Left hindlimb (tissue), 1 donor: ENCODE measurements at places on chromosomes 12 and 14.

- DNase-seq: no peak
These were observed 113.2 kb upstream of the FLRT2 start for GRCh38 chr14:85416771-85417170.

DNA sequence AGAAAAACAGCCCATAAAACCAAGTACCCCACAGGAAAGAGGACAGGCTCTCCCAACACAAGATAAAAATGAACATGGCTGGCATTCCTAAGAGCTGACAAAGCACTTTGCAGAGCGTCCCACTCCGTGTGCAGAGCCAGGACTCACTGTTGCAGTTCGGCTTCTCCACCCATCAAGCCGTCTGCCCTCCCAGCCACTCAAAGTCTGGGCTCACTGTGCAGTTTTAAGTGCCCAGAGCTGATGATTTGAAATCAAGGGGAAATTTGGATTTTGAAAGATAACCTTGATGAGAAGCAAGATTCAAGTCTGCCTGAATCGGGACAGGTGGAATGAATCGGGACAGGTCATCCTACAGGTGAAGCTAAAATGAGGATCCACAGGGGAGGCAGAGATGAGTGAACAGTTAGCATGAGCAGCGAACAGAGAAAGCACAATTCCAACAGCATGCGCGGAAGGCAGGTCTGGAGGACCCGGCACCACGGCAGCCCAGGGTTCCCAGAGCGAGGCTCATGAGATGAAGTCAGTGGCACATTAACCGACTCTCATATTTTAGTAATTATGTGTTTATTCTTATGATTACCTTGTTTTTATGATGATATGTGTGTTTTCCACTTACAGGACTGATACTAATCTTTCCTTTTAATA is 39.8 kb upstream of the GPR68 start:
- DNase-seq: no peak

DNA sequence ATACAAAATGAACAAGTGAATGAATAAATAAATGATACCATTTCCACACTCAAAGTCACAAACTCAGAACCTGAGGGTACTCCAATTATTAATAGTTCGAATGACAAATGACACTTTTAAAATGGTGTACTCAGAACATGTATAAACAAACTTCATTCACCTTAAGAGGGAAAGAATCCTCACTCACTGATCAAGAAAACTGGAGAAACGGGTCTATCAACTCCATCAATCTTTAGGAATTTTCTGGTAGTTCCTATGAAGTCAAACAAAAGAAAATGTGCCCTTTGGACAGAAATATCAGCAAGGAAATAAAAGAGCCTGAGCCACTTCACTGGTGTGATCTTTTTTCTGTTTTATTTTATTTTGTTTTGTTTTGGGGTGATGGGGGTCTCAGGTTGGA is 5.2 kb upstream of the NRDE2 start:
- DNase-seq: no peak

DNA sequence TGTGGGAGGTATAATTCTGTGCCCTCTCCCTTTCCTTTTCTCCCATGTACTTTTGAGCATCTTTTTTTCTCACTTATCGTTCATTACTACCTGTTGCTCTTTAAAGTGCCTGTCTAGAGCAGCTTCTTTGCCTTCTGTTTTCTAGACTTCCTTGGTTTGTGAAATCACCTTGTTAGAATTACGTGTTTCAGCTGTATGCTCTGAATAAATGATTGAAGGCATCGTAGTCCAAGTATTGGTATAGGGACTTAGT is 1.3 kb downstream of the NEDD1 start:
- DNase-seq: no peak

DNA sequence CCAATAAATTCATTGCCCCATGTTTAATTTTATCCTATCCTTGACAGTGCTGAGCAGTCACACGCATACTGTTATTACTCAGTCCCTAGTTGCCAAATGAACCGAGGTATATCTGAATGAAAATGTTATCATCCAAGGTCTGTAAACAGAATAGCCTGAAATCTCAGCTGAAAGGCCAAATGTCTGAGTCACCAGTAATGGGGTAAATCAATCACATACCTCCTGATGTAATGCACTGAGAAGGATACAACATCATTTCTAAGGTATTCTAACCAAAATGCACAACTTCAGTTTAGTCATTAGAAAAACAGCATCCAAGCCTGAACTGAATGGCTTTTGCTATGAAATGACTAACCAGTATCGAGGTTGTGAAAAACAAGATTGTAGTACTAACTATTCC is 228.6 kb downstream of the DPF3 start:
- no peak for DNase-seq

DNA sequence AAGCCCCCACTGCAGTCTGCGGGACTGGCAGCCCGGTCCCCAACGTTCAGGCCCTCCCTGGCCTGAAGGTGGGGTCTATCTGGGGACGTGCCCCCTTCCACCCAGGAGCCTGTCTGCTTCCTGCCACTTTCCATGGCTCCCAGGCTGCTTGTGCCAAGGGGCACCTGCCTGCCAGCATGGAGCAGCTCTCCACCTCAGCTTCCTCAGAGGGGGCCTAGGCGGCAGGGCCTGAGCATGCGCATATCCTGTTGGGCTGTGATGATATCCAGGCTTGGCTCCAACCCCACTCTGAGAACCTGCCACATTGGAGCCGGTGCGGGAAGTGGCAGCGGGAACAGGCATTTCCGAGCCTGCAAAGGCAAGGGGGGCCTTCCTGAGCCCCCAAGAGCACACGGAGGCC is 57.4 kb downstream of the FUT8 start:
- DNase-seq: no peak

GRCh38 chr12:1463073-1463905 is 131.1 kb downstream of the FBXL14 start:
- DNase-seq: no peak

DNA sequence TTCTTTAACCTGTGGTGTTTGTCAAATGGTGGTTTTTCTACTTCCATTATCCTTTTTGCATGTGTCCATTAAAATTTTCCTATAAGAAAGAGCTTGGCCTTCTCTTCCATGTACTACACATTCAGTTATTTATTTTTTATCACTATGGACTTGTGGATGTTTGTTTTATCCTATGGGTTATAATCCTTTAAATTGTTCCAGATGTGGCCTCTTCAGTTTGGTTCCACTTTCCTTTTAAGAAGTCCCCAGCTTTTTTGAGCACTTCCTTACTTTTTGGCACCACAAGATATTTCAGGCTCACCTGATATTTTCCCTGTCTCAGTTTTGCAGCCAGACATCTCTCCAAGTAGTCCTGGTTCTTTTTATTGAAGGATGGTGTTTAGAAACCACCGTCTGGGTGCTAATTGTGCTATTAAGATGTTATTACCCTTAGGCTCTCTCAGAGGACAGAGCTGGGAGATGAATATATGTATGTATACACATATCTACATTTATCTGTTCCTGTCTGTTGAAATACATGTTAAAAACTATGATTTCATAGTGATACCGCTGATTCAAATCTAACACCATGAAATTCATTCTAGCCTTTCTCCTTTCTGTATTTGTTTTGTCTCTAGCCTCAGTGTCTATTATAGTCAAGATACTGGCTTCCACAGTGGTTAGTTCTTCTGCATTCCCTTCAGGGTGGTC is 408.5 kb upstream of the RGS6 start:
- no peak for DNase-seq

DNA sequence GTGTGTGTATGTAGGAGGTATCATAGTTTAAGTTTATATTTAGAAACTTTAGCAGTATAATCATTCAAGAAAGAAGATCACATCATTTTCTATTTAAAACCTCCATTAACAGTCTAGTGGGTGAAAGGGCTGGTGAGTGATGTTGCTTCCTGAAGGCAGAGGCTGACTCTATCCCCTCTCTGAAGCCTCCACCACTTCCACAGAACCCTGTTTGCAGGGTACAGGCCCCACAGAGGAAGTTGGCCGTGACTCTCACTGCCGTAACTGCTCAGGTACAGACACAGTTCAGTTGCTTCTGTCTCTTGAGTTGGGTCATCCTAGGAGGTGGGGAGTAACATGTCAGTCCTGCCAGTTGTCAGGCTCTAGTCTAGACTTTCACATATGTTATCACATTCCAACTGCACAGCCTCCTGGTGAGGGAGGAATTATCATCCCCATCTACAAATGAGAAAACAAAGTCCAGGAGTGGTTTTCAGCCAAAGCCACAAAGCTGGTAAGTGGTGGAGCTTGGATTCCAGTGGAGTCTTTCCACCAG is 31.5 kb downstream of the CFL2 start:
- no peak for DNase-seq

DNA sequence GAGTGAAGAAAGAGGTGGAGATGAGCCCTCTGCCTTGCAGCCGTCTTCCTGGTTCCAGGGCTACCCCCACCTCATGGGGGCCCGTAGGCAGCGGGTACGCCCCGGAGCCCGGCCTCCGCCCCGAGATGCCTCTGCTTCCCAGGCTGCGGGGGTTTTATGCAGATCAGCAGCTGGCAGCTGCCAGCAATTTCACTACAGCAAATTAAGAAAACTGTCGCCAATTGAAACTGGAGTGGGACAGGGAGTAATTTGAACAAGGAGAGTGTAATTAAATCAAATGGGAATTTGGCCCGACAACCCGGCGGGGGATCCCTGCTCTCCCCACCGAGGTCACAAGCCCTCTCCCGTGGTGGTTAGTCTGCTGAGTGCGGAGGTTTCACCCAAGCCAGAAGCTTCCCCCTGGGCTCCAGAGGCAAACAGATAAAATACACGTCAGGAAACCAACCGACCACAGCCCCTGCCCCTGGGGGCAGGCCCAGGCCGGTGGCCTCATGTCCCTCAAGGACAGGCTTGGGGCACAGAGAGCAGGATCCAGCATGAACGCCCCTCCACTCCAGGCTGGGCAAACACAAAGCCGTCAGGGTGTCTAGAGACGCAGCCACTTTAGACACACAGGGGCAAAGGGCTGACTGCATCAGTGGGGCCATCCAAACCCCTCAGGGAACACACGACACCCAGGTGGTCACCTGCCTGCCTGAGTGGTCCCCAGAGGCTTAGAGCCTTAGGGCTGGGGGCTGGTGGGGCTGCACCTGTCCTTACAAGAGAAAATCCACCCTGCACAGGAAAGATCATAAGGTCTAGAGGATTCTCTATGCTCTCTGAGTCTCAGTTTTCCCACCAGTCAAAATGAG is 53.8 kb downstream of the TESC start:
- DNase-seq: no peak

GRCh38 chr12:48739618-48740269 is 23.2 kb upstream of the CCNT1 start:
- no peak for DNase-seq

DNA sequence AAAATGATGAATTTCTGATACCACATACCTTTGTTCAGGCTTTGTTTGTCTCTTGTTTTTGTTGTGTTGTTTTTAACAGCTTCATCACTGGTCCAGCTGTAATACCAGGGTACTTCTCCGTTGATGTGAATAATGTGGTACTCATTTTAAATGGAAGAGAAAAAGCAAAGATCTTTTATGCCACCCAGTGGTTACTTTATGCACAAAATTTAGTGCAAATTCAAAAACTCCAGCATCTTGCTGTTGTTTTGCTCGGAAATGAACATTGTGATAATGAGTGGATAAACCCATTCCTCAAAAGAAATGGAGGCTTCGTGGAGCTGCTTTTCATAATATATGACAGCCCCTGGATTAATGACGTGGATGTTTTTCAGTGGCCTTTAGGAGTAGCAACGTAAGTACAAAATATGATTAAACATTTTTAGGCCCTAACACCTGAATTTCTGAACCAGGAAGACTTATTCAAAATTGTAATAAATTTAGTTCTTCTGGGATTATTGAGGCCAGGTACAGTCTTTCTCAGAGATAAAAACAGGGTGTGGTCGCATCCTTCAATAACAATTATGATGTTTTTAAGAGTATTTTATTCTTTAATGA is 22.4 kb downstream of the RXYLT1 start:
- DNase-seq: no peak

GRCh38 chr14:82438436-82438835 is 904.8 kb upstream of the SEL1L start:
- DNase-seq: no peak

DNA sequence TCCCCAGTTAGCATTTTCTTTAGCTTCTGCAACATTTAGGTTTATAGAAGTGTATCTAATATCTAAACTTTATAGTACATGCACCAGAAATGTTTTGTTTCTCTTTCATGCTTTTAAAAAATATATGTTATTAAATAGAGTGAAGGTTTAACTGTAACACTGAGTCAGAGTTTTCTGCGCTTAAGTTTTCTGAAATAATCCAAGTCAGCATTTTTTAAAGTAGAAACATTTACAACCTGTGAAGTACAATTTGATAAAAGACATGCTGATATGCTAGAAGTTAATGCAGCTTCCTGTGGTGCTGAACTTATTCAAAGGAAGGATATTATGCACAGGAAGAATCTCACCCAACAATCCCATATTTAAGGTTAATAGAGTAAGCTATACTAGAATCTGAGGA is 1096.8 kb downstream of the LRFN5 start:
- DNase-seq: no peak
